ENCODE measurements at places on chromosomes 5 and 9.

- DNase-seq: peak; percentile 49
These were observed 188.6 kb downstream of the FSTL4 start for GRCh38 chr5:133423618-133424282.

DNA sequence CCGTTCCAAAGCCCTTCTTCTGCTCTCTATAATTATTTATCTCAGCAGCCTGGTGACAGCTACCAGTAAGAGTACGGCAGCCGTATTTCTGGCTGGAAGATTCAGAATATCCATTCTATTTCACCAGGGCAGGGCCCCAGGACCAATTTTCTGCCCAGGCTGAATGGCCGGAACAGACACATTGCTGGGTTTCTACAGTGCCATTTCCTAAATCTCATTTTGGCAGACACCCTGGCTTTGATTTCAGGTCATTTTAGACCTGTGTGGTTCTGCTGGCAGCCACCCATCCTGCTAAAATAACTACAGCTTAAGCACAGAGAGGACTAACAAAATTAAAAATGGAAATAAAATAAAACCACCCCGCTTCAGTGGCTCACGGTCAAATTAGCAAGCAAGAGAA, 95.0 kb downstream of the CRB2 start:
- no peak for DNase-seq

GRCh38 chr5:130237721-130238120, 333.5 kb downstream of the CHSY3 start:
- DNase-seq: no peak

GRCh38 chr5:66830636-66831035, 234.4 kb downstream of the MAST4 start:
- DNase-seq: no peak

GRCh38 chr9:10008101-10008799, 604.6 kb downstream of the PTPRD start:
- DNase-seq: no peak

GRCh38 chr5:170603578-170604565, 100.1 kb downstream of the KCNIP1 start:
- no peak for DNase-seq

DNA sequence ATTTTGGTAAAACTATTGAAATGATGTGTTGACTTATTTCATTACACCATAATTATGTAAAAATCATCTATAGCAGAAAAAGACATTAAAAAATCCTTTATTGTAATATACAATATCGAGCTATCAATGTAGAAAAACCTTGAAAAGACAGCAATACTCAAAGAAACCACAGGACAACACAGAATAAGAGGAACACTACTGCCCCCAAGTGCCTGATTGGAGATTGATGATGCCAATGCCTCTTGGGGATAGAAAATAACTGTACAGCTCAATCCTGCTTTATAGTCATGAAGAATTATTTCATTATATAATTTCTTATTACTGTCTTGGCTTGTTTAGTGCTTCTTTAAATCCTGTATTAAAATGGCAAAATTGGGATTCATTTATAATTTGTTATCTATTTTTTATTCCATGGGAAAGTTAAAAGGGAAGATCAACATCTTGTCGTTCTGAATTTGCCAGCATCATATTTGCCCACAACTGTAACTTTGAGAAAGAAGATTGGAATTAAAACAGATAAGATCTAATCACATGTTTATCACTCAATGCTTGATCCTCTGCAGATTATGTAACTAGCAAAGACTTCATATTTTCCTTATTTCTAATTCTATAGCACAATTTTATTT, 337.5 kb downstream of the CDH9 start:
- no peak for DNase-seq

- DNase-seq: no peak
These were observed 313.8 kb downstream of the FAM170A start for GRCh38 chr5:119943148-119943547.

DNA sequence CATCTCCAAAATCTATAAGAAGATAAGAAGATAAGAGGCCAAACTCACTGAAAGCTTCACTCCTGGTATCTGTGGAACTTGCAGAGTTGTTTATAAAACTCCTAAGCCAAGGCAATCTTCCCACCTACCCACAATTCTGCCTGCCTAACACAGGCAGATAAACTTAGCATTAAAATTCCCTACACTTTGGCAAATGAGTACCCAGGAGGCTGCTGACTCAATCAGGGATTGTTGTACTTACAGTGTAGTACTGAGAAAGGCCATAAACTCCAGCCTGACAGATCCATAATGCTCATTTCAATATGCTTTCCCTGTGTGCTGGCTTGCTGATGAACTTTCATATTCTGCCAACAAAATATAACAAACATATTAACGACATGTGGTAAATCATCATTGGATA, 725.2 kb downstream of the BRINP1 start:
- DNase-seq: no peak

GRCh38 chr9:129667850-129668249, 2.4 kb downstream of the PRRX2 start:
- no peak for DNase-seq

DNA sequence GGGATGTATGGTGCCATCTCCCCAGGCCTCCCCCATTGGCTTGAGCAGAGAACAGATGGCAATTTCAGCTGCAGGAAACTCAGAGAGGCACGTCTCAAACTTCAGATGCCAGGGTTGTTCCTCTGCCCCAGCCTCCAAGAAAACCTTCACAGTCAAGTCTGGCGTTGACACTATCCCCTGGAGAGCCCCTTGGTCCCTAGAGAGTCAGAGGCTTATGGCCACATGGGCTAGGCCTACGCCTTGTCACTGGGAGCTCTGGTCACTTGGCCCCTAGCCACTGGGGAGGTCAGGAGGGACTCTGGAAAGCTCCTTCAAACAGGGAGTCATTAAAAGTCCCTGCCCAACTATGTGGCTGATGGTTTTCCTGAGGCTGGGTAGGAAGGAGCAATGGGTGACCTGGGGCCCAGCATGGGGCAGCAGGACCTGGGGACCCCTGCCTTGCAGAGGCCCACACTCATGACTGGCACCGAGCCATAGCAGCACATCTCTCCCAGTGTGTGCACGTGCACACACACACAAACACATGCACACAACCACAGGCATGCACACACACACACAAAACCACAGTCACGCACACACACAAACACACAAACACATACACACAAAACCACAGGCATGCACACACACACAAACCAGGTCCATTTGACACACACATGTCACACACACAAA, 144.2 kb downstream of the GADD45G start:
- DNase-seq: no peak

DNA sequence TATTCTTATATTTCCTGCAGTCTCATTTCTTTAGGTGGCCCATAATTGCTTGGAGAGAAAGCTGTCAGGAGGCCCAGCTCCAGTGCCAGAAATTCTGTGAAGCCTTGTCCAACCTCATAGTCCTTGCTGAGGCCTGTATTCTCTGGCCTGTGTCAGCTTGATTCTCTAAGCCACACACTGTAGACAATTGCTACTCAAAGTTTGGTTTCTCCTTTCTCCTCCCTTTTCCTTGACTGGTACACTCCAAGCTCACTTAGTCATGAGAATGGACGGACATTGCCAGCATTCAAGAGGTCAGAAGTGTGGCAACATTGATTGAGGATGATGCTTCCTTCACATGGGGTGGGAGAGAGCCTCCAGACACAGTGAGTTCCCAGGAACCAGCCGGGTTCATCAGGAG, 71.3 kb upstream of the CXCL14 start:
- no peak for DNase-seq

Measured in T-helper 1 cell (primary cell).